Hematopoietic multipotent progenitor cell treated with erythropoietin and hydrocortisone succinate and interleukin-3 and kit ligand, for 17 days (in vitro differentiated cells): ENCODE measurements at places on chromosomes 3 and 15.

DNA sequence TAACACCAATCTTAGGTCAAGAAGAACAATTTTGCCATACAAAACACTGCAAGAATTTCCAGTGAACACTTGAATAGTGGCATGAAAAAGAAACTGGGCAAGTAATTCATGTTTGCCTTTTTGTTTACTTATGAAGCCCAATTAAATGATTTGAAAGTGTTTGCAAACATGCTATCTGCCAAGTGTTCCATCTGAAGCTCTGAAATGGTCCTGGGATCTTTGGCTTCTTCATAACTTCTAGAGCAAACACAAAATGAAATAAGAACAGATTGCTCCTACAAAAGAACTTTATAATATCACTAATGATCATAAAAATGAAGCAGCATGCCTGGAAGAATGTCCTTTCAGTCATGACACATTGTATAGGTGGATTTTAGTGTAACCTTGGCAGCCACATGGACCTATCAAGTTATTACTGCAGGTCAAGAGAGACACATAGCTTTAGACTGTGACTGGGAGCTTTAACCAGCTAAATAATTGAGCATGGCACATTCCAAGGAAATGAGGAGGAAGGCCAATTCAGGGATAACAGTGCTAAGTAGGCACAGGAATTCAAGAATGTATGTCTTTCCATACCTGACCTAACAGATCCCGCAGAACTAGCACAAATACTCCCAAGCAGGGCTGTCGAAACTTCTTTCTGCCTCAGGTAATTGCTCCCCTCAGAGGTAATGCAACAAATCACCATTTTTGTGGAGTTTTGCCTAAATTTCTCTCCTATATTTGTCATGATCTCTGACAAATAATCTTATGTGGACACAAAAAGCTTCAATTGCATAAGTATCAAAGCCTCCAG is 144.6 kb downstream of the DUT start:
- no peak for DNase-seq

- DNase-seq: no peak
These were observed 122.8 kb downstream of the GMNC start for GRCh38 chr3:190739641-190740185.

GRCh38 chr3:69011096-69011730 is 2.3 kb downstream of the EOGT start:
- DNase-seq: no peak

DNA sequence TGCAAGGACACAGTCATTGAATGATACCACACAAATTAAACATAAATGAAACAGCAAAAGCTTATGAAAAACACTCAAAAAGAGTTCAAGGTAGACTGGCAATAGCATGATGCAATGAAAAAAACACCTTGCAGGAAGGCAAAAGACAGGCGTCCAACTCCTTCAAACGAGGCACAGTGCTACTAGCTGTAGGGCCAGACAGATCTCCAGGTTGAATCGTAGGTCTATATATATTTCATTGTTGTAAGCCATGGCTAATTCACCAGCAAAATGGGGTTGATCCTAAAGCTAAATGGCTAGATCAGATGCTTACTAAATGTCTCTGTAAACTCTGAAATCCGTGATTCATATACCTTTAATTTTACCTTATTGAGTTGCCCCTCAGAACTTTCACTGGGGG is 94.2 kb downstream of the THRB start:
- DNase-seq: no peak

- DNase-seq: no peak
These were observed 132.7 kb downstream of the ANXA2 start for GRCh38 chr15:60265057-60265456.

GRCh38 chr3:87627316-87627715 is 350.9 kb upstream of the POU1F1 start:
- DNase-seq: no peak

GRCh38 chr3:100401674-100402041 is 319 bp downstream of the LNP1 start:
- DNase-seq: no peak

DNA sequence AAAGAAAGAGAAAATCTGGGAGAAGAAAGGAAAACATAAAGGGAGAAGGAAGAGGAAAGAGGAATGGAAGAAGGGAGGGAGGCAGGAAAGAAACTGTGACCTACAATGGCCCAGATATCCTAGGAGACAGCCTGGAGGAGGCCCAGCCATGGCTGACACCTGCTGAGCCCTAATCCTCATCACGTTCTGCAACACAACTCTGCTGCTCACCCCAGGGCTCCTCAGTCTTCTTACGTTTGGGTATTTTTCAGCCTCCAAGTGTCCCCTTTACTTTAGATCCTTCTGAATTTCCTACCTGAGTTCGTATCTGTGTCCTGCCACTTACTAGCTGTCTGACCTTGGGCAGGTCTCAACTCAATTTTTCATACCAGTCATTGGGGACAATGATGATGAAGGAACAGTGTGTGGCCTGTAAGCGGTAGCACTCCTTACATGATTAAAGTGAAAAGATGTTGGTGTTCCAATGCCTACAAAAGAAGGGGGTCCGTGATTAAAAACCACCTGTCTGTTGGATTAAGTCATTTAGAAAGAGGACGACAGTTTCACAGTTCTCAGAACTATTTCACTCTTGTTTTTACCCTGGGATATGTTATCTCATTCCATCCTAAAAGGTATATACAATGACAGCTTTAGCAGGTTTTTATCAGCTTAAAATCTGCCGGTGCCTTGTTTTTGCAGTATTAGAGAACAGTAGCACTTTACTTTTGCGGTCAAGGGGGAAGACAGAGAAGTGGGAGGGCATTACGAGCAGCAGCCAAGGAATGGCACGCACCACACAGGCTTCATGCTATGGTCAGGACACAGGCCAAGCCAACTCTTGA is 47.4 kb downstream of the CCR4 start:
- DNase-seq: no peak

GRCh38 chr3:108462899-108463298 is 47.5 kb downstream of the MYH15 start:
- no peak for DNase-seq
